ENCODE measurements at places on chromosomes 2 and 18.

DNA sequence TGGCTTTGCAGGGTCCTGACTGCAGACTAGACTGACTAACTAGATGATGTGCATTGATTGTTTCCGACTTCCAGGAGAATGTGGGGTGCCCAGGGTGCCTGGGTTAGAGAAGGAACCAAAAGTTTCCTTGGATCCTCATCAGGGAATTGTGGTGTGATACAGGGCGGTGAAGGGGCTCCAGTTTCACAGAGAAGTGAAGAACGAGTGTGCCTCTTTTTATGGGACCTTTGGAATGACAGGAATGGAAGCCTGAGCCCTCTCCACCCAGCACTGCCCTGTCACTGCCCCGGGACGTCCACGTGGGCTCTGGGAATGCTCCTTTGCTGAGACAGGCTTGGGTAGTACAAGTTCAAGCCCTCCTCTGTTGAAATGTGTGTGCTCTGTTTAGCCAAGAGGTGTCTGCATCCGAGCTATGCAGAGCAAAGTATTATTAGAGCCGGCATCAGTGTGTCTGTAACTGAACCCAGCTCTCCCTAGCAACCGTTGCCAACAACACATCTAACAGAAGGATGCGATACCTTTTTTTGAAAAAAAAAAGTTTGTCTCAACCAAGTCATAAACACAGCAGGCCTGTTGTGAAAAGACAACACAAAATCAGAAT is 183.6 kb downstream of the SMAD7 start:
- peak; percentile 78 for DNase-seq

GRCh38 chr2:86143307-86143706 is 37.3 kb downstream of the PTCD3 start:
- DNase-seq = peak; percentile 12

- DNase-seq = no peak
These were observed 31.5 kb upstream of the MFF start for GRCh38 chr2:227293531-227293930.

GRCh38 chr2:15819562-15820256 is 120.6 kb upstream of the MYCN start:
- no peak for DNase-seq

- DNase-seq = peak; percentile 74
These were observed 57.4 kb downstream of the ATIC start for GRCh38 chr2:215369181-215369760.

- peak; percentile 99 for DNase-seq
These were observed 14.6 kb upstream of the NT5DC4 start for GRCh38 chr2:112706170-112706664.

DNA sequence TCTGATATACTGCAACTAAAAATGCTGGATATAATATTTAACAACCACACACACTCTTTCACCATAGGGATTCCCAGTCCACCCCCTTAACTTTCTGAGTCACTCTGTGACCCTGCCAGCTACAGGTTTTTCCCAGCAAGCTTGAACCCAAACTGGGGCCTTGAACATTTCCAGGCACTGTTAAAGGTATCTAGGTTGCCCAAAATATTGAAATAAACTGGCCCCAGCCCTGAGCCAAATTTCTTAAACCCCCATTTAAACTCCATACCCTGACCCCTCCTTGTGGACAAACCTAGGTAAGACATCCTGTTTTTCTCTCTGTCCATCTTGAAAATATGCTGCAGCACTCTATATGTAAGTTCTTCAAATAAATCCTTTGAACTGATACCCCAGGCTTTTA is 19.7 kb upstream of the DCTN1 start:
- DNase-seq = peak; percentile 21

GRCh38 chr18:478681-479080 is 21.8 kb downstream of the COLEC12 start:
- DNase-seq = peak; percentile 58

- DNase-seq = no peak
These were observed 1.5 kb downstream of the RAX start for GRCh38 chr18:59271606-59272220.

DNA sequence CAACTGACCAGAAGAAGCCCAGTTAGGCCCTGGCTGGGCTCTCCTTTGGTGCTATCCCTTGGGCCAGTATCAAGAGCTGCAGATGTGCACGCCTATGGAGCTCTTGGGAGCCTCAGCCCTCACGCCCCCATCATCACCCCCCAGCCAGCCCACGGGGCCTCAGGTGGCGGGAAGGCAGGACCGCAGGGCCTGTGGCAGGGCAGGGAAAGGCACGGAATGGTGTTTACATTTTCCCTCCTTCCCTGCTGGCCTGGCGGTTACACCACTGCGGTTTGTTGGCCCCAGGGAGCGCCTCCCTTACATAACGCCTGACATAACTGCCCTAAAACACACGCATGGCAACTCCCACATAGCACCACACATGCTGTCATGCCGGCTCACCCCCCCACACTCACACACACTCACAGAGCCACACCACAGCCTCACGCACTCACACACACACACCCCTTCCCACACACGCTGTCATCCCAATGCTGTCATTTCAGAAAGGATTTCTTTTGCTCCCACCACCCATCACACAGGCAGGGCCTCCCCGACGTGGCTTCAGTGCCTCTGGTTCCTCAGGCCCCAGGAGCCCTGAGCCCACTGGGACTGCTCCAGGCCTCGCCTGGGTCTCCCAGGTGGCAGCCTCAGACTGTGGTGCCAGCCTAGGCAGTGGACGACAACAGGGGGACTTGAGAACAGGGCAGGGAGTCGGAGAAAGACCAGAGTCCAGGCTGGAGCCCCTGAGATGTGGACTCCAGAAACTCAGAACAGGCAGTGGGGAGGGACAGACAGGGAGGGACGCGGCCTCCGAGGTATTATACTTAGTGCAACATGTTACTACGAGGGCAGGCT is 15.7 kb downstream of the ZFP36L2 start:
- peak; percentile 95 for DNase-seq

GRCh38 chr2:167048829-167049228 is 160.5 kb downstream of the XIRP2 start:
- no peak for DNase-seq

- no peak for DNase-seq
These were observed 64.6 kb downstream of the SMC6 start for GRCh38 chr2:17689010-17689409.
